ENCODE measurements at places on chromosomes 1 and 21.
A peak's percentile ranks its signal among the peaks of the same experiment; 100 is the strongest.

DNA sequence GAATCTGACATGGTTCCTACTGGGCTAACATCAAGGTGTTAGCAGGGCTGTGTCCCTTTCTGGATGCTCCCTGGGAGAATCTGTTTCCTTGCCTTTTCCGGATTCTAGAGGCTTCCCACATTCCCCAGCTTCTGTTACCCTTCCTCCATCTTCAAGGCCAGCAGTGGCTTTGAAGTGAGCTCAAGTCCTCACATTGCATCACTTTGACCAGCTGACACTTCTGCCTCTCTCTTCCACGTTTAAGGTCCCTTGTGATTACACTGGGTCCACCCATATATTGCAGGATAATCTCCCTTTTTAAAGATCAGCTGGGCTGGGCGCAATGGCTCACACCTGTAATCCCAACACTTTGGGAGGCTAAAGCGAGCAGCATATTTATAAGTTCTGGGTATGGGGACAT is 33.1 kb downstream of the CNST start:
- DNase-seq, result no peak

DNA sequence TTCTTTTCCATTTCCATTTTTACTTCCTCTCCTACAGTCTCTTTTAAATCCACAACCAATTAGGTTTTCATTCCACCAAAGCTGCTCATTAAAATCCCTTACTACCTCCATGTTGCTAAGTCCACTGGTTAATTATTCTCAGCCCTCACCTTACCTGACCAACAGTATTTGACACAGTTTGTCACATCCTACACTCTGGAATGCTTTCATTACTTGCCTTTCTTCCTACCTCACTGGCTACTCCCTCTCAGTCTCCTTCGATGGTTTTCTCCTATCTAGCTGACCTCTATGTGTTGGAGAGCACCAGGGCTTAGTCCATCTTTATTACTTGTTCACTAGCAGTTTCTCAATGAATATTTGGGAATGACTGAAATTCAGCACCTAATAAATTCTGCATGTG is 78.6 kb downstream of the NME7 start:
- no peak for DNase-seq

DNA sequence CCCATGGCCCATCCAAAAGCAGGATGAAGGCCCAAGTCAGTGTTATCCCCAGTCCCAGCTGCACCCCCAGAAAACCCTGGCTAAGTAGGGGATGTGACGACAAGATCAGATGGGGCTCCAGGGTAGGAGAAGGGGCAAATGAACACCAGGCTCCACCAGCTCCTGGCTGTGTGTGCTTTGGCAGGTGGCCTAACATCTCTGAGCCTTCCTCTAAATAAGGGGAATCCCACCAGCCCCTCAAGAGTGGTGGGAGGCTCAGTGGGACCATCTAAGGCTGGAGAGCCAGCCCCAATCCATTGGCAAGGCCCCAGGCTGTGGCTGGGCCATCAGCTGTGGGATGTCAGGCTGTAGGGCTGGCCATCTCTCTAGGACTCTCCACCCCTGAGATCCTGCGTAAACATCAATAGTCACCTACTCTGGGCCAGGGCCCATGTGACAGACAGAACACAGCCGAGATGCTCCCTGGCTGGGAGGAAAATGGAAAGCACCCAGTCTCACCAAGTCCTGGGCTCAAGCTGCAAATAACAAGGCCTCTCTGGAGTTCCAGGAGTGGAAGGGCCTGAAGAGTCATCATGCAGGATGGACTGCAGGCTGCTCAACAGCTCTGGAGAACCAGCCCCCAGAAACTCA is 7.5 kb downstream of the SDC3 start:
- no peak for DNase-seq

DNA sequence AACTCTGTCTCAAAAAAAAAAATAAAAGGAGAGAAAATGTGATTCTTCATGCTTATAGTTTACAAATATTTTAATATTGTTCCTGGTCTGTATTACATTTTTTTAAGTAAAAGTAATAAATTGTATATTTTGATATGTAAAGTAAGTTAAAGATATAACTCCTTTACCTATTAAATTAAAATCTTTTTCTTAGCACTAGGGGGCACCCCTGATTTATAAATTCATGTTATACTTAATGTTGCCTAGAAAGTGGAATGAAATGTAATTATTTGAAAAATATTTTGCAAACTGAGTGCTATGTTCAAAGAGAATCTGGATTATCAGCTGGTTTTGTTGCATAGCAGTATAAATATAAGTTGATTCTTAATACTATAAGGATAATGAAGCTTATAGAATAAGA is 49.2 kb downstream of the RALGPS2 start:
- peak; percentile 63 for DNase-seq

DNA sequence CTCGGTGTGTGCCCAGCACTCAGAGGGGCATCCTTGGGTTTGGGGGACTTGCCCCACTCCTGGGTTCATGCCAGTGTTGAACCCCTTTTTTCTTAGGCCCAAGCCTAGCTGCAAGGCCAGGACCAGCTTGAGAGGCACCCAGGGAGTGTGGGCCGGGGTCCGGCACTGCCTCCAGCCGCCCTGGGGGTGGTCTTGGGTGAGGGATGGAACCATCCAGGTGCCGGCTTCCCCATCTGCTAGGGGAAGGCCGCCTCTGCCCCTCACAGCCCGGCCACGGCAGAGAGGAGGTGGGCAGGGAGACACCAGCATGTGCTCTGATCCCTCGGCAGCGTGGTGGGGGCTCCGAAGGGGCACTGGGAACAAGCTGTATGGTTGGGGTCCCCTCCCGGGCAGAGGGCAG is 50.2 kb upstream of the ARHGEF16 start:
- no peak for DNase-seq

Data from fibroblast of the aortic adventitia (primary cell).